Globus pallidus (tissue), 1 donor: ENCODE measurements at places on chromosomes 5 and 9.

DNA sequence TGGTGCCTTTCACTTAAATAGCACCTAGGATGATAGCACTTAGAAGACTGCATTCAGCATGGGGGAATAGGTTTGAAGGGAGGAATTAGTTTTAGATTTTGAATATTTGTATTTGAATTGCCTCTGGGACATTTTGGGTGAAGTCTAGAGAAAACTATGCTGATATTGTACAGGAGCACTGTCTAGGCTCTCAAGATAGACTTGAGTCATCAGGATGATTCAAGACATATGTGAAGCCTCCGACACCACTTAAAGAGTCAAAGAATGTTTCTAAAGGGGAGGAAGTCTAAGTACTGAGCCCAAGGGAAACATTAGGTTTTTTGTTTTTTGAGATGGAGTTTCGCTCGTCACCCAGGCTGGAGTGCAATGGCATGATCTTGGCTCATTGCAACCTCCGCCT is 63.9 kb upstream of the CCDC180 start:
- no peak for DNase-seq

- DNase-seq: no peak
These were observed 64.3 kb downstream of the CPLANE1 start for GRCh38 chr5:37184748-37185364.

GRCh38 chr9:78130004-78130403 is 98.4 kb upstream of the GNAQ start:
- peak; percentile 97 for DNase-seq

- no peak for DNase-seq
These were observed 100.6 kb upstream of the SELENOP start for GRCh38 chr5:42912184-42912798.

GRCh38 chr5:168295574-168296201 is 4.2 kb downstream of the WWC1 start:
- peak; percentile 81 for DNase-seq

DNA sequence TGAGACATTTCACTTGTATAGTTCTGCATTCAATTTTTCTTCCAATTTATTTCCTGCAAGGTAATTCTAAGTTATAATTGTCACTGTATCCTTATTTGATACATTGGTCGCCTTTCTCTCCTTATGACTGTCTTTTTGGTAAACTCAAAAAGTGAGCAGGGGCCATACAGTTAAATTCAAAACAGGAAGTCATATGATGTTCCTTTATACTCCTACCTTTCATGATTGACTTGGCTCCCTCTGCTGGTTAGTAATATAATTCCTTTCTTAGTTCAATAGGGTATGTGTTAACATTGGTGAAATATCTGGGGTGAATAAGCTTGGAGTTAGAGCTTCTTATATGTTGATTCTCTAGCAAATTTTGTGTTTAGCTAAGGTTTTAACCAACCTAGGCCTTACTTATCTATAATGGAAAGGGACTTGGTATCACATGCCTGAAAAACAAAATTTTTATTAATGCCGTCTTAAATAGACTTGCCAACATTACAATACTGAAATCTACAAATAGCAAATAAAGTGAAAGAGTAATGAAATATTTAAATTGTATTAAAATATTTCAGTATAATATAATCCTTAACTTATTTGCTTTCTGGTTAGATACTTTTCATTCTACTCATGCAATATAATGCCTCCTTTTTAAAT is 6.0 kb upstream of the NIPBL start:
- DNase-seq: peak; percentile 66

DNA sequence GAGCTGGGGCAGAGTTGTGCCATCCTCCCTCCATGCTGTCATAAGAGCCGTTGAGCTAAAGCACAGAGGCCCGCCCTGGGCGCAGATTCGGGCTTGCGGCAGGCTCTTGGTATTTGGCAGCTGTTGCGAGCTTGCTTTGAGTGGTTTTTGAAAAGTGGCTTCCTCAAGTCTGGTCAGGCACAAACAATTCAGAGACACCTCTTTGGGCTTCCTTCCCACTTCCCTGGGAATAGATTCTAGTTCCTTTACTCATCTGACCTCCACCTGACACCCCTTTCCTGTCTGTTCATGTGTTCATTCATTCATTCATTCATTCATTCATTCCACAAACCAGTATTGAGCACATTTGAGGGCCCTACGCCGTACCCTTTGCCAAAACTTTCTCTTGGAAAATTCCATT is 27.4 kb downstream of the NCS1 start:
- DNase-seq: peak; percentile 31

GRCh38 chr9:127258606-127259471 is 5.7 kb upstream of the GARNL3 start:
- no peak for DNase-seq

DNA sequence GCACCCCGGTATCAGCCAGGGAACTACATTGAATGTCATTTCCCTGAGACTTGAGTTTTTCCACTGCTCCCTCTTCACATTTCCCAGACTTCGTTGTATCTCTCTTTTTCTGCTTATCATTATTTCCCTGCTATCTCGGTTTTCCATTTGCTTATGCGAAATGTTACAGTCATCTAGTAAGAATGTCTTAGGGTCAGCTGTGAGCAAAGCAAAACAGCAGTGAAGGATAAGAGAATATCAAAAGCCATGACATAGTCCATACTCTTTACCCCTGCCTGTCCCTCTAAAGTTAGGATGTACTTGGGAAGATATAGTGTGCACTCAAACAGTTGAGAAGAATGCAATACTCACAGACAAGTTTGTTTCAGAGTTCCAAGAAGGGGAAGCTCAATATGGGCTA is 88.7 kb downstream of the ITGA1 start:
- no peak for DNase-seq

DNA sequence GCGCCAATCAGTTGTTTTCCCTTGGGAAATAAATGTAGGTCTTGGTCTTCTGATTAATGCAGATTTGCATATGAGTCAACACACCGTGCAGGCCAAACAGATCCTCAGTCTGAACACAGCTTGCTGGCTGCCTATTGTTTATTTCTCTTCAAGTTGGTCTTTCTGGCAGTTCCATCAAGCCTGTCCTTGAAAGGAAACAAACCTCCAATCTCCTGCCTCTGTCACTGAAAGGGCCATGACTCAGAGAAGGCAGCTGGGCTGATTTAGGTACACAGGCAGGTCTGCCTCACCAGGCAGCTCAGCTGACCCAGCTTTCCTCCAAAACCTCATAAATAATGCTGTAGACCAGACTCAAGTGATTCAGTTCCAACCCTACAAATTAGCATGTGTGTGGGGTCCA is 175.9 kb downstream of the MAN2A1 start:
- DNase-seq: no peak

GRCh38 chr5:156505101-156505500 is 178.1 kb downstream of the SGCD start:
- no peak for DNase-seq

GRCh38 chr5:74633695-74634094 is 6.8 kb downstream of the ENC1 start:
- DNase-seq: no peak

DNA sequence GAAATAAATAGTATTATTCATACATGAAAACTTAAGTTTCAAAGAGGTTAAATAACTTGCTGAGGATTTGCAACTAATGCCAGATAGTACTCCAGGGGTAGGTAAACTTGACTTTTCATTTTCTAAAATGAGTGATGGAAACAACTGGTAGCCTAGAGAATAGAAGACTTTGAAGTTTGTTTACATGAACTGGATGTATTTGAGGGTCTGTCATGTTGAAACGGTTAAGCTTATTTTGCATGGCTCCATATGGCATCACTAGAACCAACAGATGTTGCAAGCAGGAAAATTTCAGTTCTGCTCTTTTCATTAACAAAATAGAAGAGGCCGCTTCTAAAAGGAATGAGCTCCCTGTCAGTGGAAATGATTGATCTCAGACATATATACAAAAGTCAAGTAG is 105.1 kb upstream of the SGCD start:
- no peak for DNase-seq

GRCh38 chr9:135555910-135556309 is 5.6 kb upstream of the PAEP start:
- no peak for DNase-seq

- DNase-seq: no peak
These were observed 22.4 kb downstream of the GRAMD2B start for GRCh38 chr5:126445502-126446174.

- no peak for DNase-seq
These were observed 194.0 kb downstream of the CRB2 start for GRCh38 chr9:123550012-123550411.

DNA sequence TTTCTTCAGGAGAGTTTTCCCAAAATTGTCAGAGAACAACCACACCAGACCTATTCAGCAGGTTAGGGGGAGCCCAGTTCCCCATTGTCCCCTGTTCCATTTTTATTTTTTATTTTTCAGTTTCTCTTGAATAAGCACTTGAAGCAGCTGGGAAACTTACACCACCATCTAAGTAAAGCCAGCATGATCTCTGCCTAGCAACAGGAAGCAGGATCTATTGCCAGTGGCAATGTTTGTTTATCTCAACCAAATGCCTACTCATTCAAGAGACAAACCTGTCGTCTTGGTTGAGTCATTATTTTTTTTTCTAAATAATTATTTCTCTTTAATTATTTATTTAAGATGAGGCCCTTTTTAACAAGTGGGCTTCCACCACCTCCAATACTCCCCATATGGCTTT is 379.3 kb downstream of the PLK2 start:
- DNase-seq: no peak
